Right lobe of liver (tissue), 6 donors: ENCODE measurements at places on chromosomes 3 and 15. TPM values are rescaled to one million over a fixed set of nuclear protein-coding genes. Genes with fewer than 3 reads are reported as not detected.
A peak's percentile ranks its signal among the peaks of the same experiment; 100 is the strongest.

GRCh38 chr3:194487289-194488054, 670 bp upstream of the ATP13A3 start:
- peak; percentile 72 for DNase-seq
- peaks cover 18% of the 10 kb centered on the region for H3K4me1 ChIP-seq
- no peaks in the 10 kb centered on the region for H3K27me3 ChIP-seq

DNA sequence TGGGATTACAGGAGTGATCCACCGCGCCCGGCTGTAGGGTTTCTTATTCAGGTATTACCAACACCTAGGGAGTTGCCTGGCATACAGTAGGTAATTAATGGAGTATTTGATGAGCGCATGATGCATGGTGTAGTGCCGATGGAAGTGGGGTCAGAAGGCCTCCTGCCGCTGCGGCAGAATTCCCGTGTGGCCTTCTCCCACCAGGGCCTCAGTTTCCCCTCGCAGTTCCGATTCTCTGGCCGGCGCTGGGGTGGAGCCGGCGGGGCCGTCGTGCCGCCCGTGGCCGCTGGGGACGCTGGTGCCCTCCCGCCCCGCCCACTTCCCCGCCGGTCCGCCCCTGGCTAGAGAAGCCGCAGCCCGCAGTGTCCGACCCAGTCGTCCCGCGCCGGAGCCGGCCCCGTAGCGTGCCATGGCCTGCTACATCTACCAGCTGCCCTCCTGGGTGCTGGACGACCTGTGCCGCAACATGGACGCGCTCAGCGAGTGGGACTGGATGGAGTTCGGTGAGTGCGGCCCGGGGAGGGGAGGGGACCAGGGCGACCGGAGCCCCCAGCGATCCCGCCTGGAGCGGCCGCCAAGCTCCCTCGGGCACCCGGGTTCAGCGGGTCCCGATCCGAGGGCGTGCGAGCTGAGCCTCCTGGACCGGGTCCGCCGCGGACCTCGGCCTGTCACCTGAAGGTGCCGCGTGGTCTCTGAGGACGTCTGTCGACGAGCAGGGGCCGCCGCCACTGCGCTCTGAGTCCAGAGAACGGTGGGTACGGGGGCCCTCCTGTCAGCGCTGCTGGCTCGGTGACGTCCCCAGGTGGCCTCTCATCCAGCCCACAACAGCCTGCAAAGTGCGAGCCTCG, at the start of gene IRAK2:
Gene IRAK2, plus strand, starts transcription at position 374 of the 848 bp plus-strand sequence. Its CDS starts 36 bp downstream, at position 410.
- H3K4me1 ChIP-seq = no peaks in the 10 kb centered on the region
- no peaks in the 10 kb centered on the region for H3K27me3 ChIP-seq
- H3K4me3 ChIP-seq = peak within 1 kb of the TSS; percentile 99

GRCh38 chr15:25408929-25409328, 29.9 kb downstream of the UBE3A start:
- no peaks in the 10 kb centered on the region for H3K27me3 ChIP-seq
- H3K4me3 ChIP-seq = no peak overlapping the region
- no peak for DNase-seq
- H3K36me3 ChIP-seq = no peaks in the 10 kb centered on the region
- no peaks in the 10 kb centered on the region for H3K4me1 ChIP-seq

DNA sequence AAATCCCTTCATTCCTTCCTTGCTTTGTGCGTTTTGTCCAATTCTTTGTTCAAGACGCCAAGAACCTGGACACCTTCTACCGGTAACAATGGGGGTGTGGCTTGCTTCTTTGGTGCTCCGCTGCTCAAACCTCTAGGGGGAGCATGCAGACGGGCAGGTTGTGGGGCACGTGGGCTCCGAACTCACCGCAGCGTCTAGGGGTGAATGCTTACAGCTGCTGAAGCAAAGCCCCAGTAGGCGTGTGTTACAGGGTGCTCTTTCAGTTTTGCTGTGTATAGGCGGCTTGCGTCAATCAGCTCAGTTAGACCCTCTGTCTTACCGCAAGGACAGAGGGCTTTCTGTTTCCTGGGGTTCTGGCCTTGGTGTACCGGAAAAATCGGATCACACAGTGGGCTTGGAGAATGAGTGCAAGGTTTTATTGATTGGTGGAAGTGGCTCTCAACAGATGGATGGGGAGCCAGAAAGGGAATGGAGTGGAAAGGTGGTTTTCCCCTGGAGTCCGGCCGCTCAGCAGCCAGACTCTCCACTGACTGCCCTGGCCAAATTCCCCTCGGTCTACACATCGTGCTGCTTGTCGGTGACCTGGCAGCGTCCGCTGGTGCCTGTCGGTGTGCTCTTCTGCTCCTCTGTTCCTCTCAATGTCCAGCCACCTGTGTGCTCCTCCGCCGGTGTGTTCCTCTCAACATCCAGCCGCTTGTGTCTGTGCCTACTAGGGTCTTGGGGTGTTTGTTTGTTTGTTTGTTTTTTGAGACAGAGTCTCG, 1.2 kb upstream of the LRRC34 start:
- H3K36me3 ChIP-seq = no peaks in the 10 kb centered on the region
- H3K4me1 ChIP-seq = no peaks in the 10 kb centered on the region
- H3K27ac ChIP-seq = no peak overlapping the region

DNA sequence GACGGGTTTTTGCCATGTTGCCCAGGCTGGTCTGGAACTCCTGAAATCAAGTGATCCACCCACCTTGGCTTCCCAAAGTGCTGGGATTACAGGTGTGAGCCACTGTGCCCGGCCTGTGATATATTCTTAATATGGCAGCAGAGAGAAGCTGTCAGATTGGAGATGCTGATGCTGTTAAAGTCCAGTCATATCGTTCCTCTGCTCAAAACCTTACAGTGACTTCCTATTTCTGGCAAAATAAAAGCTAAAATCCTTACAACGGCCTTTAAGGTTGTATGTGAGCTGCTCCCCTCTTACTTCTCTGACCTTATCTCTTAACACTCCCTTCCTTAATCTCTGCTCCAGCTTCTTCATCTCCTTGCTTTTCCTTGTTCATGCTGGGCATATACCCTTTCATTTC, 26.6 kb upstream of the MGA start:
- no peak overlapping the region for H3K4me3 ChIP-seq
- H3K36me3 ChIP-seq = no peaks in the 10 kb centered on the region
- H3K27me3 ChIP-seq = no peaks in the 10 kb centered on the region

GRCh38 chr3:172465281-172465680, 17.0 kb upstream of the GHSR start:
- no peaks in the 10 kb centered on the region for H3K4me1 ChIP-seq
- H3K4me3 ChIP-seq = no peak overlapping the region
- no peak for DNase-seq

DNA sequence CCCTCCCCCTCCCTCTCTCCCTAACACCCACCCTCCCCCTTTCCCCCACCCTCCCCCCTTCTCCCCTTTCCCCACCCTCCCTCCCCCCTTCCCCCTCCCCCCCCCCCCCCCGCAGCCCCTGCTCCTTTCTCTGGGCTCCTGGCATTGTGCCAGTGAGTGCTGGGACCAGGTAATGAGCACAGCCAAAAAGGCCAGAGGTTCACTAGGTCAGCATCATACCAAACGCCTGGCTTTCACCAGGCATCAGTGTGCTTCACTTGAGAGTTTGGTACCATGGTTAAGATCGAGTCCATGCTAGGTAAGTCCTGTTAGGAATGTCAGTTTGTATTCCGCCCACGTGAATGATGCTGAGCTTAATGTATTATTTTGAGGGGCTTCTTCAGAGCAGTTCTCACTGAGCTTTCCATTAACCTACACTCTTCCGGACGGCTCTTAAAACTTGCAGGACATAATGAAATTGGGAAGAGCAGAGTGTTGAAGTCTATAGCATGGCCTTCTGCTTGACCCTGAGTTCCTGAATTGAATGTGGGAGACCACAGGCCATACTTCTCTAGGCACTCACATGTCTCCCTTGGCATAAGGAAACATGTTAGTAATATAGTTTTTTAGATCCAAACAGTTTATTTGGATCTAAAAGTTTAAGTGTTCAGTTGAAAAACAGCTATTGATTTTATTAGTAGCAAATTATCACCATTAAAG, 45.6 kb downstream of the SENP2 start:
- DNase-seq = no peak
- H3K27ac ChIP-seq = no peak overlapping the region
- H3K27me3 ChIP-seq = no peaks in the 10 kb centered on the region
- peaks cover 4% of the 10 kb centered on the region for H3K36me3 ChIP-seq
- no peak overlapping the region for H3K4me3 ChIP-seq
- H3K4me1 ChIP-seq = no peaks in the 10 kb centered on the region

DNA sequence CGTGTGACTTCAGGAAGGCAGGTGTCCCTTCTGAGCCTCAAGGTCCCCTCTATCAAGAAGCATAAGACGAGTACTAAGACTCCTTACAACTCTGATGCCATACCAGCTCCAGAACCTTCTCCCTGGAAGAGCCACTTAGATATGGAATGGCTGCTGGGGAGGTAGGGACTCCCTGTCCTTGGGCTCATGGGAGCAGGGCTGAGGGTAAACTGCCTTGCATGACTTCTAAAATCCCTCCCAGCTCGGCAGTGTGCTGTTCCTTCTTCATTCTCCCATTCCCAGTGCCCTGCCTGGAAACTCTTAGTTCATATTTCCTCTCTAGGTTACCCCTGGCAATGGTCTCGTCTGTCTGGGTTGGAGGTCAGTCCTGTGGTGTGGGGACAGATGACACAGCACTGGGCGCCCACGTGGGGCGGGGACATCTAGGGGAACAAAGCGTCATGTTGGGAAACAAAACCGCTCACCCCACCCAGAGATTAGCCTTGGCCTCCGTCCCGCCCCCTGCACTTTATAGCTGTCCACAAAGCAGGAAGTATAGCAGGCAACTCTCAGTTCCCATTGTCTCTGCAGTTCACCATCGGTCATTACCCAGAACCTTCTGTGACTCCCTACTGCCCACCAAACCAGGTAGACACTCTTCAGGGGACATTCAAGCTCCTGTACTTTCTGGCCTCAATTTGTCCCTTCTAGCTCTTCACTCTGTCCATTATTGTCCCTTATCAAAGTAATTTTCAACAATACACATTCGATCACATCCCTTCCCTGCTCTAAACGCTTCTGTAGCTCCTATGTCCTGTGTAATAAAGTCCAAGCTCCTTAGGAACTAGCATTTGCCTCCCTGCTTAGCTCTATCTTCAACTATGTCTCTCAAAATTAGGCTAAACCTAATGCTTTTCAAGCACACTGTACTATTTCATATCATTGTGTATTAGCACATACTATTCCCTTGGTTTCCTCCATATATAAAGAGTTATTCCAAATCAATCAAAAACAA, 73.8 kb downstream of the IQSEC1 start:
- H3K36me3 ChIP-seq = no peaks in the 10 kb centered on the region
- DNase-seq = peak; percentile 91
- no peaks in the 10 kb centered on the region for H3K27me3 ChIP-seq
- H3K27ac ChIP-seq = peak overlapping the region; percentile 50
- H3K4me1 ChIP-seq = no peaks in the 10 kb centered on the region
- H3K4me3 ChIP-seq = no peak overlapping the region

DNA sequence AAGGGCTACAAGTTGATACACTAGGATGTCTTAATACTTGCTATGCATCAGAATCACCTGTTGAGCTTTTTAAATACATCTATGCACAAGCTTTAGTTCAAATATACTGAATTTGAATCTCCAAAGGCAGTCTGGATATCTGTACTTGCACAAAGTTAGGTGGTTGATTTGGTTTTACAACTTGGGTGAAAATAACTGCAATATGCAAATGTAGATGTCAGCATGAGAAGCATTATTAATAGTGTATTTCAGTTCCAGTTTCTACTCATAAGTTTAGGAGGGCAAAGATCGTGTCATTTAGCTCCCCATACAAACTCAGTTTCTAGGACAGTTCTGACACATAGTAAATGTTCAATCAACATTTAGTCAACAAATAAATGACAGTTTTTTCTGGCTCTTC, 25.6 kb downstream of the IQCB1 start:
- no peaks in the 10 kb centered on the region for H3K4me1 ChIP-seq
- H3K36me3 ChIP-seq = peaks cover 11% of the 10 kb centered on the region
- DNase-seq = no peak

GRCh38 chr15:72991026-72991425, 61.2 kb upstream of the NEO1 start:
- no peaks in the 10 kb centered on the region for H3K4me1 ChIP-seq
- no peaks in the 10 kb centered on the region for H3K36me3 ChIP-seq
- H3K27ac ChIP-seq = no peak overlapping the region
- H3K27me3 ChIP-seq = no peaks in the 10 kb centered on the region
- DNase-seq = no peak

DNA sequence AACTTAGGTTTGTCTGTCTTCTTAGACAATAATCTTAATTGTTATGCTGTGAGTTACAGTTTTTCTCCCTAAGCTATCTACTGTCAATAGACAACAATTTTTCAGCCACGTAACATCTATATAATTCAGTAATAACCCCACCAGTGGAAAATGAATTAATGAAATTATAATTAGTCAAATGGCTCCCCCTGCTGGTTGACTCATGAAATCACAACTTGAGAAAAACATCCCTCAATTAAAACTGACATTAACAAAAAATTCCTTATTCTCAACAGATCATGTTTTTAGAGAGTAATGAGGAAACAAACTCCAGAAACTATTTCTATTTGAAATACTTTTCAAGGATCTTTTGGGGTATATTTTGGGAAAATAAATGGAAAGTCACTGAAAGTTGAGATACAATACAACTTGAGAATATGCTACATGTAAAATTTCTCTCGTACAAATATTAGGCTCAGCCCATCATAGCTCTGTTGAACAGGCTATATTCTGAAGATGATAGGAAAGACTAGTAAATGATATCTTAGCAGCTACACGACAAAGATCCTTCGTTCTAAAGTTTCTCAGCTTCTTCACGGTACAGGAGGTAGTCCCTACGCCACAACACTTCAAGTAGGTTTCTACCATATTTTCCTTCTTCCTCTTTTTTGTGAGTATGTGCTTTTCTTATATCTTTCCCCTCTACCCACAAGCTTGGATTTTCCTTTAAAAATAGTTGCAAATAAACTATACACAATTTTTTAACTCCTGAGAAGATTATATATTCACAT, 20.7 kb downstream of the PPP1R2 start:
- no peaks in the 10 kb centered on the region for H3K27me3 ChIP-seq
- no peaks in the 10 kb centered on the region for H3K4me1 ChIP-seq
- H3K36me3 ChIP-seq = peaks cover 2% of the 10 kb centered on the region
- H3K27ac ChIP-seq = no peak overlapping the region
- H3K4me3 ChIP-seq = no peak overlapping the region
- no peak for DNase-seq

GRCh38 chr3:165852191-165852590, 15.0 kb upstream of the BCHE start:
- no peak overlapping the region for H3K27ac ChIP-seq
- no peaks in the 10 kb centered on the region for H3K27me3 ChIP-seq
- no peak overlapping the region for H3K4me3 ChIP-seq
- DNase-seq = no peak

NEIL1 gene
- total RNA-seq = 26.6 TPM

SOX2 gene
- total RNA-seq = not detected

CEP19 gene
- total RNA-seq = 0.37 TPM

LEKR1 gene
- not detected for total RNA-seq

CELF6 gene
- 0.47 TPM for total RNA-seq

PAQR9 gene
- 15.5 TPM for total RNA-seq

SHC4 gene
- total RNA-seq = 0.87 TPM

ALDH1A2 gene
- total RNA-seq = 10.2 TPM

SPINK8 gene
- total RNA-seq = not detected

CDHR4 gene
- not detected for total RNA-seq

C2CD4B gene
- total RNA-seq = 1.2 TPM

CISH gene
- total RNA-seq = 5.3 TPM

ACTC1 gene
- 0.93 TPM for total RNA-seq
